ENCODE measurements at places on chromosomes 6 and 20. TPM values are rescaled to one million over a fixed set of nuclear protein-coding genes. Genes with fewer than 3 reads are reported as not detected.

- no peak for DNase-seq
These were observed 54.2 kb downstream of the OPN5 start for GRCh38 chr6:47836046-47836445.

The REM1 gene
- total RNA-seq, result 0.17 TPM

GRCh38 chr20:63031251-63032014, 24.7 kb upstream of the BHLHE23 start:
- DNase-seq, result no peak

The GCNT2 gene
- 16.7 TPM for total RNA-seq

The EDN1 gene
- 0.70 TPM for total RNA-seq

DNA sequence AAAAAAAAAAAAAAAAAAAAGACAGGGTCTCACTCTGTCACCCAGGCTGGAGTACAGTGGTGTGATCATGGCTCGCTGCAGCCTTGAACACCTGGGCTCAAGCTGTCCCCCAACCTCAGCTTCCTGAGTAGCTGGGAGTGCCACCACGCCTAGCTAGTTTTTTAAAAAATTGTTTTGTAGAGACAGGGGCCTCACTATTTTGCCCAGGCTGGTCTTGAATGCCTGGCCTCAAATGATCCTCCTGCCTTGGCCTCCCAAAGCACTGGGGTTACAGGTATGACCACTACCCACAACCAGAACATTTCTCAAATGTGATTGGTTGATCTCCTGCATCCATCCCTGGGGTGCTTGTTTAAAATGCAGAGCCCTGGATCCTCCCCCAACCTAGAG, 5.6 kb upstream of the RBCK1 start:
- DNase-seq, result no peak

DNA sequence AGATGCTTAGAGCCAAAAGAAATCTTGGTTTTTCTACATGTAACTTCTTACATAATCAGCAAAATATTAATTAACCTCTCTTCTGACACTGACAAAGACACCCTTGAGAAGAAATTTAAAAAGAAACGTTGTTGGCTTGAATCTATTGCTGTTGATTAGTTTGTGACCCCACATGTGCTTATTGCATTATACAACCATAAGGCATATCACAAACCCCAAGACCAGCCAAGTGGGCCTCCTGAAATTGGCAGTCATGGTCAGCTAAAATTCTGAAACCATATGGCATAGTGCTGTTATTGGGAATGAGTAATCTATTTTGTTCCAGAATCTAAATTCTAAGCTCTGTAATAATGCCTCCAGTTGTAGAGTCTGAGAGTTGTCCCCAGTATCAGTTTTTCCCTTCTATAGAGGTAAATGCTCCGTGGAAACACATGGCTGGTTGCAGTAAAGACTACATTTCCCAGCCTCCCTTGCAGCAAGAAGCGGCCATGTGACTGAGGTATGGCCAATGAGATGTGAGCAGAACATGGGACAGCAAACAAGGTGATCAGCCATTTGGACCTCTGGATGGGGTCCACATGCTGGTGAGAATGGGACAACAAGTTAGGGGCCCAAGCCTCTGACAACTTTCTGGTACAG, 42.3 kb upstream of the PTPN1 start:
- DNase-seq, result peak; percentile 44

DNA sequence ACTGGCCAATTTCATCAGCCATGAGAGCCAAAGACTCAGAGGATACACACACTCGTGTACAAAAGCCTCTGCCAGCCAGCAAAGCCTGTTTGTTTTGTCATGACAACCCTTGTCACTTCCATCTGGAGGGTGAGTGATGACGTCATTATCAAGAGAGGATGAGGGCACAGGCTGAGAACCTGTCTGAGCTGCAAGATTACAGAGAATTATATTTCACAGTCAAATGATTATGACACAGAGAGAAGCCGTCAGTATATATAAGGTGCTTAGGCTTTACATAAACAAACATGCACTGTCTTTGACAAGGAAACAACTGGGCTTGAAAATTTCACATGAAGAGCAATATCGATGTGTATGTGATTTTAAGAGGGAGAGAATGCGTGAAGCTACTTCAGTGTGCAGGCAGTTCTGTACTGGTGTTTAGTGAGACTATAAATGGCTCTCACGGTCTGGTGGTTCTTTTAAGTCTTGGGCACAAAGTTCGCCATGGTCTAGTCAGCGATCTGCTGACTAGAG, 36.5 kb upstream of the BCLAF1 start:
- DNase-seq, result no peak

The GJA10 gene
- not detected for total RNA-seq

GRCh38 chr6:77074037-77074713, 389.1 kb downstream of the HTR1B start:
- DNase-seq, result no peak

GRCh38 chr6:61688165-61688564, 597.9 kb downstream of the KHDRBS2 start:
- DNase-seq, result no peak

DNA sequence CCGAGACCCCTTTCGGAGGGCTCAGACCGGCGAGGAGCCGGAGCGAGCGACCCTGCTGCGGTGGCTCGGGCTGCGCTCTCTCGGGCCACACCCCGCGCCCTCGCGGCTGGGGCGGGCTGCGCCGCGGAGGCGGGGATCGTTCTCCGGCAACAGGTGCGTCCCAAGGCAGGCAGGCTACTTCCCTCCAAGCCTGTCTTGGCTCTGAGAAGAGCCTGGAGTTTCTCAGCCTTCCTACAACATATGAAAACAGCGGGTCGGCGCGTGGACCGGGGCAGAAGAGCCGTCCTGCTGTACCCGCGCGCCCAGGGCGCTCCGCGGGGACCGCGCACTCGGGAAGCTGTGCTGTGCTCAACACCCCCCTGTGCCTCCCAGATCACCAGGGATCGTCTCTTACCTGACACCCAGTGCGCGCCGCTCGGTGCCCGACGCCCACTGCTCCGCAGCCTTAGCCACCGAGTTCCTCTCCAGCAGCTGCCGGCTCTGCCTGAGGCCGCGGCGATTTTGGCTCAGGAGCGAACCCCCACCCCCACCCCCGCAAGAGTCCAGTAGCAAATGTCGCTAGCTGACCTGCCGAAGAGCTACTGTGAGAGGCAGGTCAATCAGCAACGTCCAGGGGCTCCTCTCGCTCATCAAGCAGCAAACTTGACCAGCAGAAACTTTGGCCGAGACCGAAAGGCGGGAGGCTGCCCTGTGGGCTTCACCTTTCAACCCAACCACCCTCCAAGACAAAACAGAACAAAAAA, 3.7 kb upstream of the OLIG3 start:
- DNase-seq, result no peak

The RIPPLY2 gene
- total RNA-seq, result not detected

- no peak for DNase-seq
These were observed 197.9 kb downstream of the GJA1 start for GRCh38 chr6:121633309-121633708.

The EYA4 gene
- 0.50 TPM for total RNA-seq

The CLDN20 gene
- not detected for total RNA-seq

DNA sequence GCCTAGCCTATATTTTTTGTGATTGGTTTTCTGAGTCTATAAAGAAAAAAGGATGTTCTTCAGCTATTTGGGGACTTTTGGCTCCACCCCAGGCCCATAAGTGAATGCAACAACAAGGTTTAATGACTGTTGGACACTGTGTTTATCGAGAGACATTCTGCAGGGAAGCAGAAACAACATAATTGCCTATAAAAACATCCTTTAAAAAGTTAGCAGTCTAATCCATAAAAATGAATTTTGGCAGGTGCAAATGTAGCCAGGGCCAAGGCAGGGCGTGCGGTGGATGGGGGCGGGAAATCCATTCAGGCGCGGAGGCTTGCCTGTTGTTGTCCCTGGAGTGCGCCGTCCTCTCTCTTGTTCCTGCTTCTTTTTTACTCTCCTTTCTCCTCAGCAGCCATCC, 99.3 kb downstream of the PAX1 start:
- DNase-seq, result no peak

Data from liver (tissue), 10 donors.